ENCODE measurements at places on chromosomes 4 and X.

DNA sequence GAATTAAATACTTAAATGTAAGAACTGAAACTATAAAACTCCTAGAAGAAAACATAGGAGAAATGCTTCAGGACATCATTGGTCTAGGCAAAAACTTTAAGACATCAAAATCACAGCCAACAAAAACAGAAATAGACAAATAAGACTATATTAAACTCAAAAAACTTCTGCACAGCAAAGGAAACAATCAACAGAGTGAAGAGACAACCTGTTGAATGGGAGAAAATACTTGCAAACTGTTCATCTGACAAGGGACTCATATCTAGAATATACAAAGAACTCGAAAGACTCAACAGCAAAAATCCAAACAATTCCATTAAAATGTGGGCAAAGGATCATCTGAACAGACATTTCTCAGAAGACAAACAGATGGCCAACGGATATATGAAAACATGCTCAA, 16.2 kb upstream of the DSPP start:
- no peak for DNase-seq

- DNase-seq: no peak
Measured at GRCh38 chrX:40644176-40644575, 3.2 kb downstream of the CXorf38 start.

DNA sequence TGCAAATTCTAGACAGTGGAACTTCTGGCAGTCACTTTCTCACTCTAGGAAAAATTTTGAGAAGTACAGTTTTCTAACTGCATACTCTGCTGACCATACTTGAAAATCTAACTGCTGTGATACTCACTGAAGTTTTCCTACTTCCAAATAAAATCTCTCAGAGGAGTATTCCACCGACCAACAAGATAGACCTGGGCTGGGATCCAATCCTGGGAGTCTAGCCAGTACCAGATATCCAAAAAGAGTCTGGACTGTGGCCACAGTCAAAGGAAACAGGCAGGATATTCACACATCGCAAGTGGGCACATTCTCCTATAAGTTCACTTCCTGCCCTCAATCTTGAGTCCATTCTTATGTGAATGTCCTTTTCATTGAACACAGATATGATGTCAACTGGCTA, 1138.7 kb upstream of the PCDH7 start:
- DNase-seq: no peak

DNA sequence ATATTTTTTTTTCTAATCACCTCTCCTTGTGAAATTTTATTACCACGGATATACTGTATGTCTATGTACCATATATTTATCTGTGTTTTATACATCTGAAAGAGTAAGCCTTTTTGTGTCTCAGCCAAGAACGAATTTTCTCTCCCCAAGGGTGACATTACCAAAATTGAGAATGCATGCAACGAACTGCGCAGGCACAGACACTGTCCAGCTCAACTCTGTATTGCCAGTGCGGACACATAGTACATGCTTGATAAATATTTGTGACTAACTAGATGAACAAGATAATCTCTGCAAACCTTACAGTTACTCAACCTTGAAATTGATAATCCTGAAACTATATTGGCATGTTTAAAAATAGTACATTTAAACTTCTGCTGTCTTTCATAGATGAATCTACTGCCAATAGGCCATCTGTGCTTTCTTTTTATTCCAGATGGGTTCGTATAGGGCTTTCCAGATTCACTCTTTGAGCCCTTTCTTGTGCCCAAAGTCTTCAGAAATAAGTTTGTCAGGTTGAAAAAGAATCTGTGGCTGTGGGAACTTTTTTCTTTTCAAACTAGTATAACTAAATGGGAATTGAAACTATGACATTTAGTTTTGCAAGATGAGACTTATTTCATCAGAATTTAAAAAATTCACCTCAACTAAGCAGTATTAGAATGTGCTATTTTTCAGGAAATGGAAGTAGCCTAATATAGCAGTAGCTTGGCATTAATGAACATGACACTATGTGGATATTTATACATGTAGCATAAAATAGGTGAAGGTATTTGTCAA, 38.9 kb downstream of the DTHD1 start:
- DNase-seq: no peak

- no peak for DNase-seq
Measured at GRCh38 chrX:123138473-123138872, 45.6 kb upstream of the GRIA3 start.

DNA sequence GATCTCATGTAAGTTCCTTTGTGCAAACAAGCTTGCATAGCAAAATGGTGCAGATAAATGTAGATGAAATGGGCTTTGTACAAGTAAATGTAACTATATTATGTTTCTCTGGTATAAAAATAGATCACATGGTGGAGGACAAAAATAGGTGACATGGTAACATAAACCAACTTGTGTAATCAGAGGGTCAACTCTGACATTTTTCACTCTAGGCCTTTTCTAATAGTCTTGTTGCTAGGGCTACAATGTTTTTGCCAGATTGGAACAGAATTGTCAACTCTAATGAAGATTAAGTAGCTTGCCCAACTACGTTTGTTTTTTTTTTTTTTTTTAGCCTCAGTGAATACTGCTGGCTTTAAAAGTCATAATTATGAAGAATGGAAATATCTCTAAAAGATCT, 11.5 kb downstream of the MAD2L1 start:
- DNase-seq: no peak

DNA sequence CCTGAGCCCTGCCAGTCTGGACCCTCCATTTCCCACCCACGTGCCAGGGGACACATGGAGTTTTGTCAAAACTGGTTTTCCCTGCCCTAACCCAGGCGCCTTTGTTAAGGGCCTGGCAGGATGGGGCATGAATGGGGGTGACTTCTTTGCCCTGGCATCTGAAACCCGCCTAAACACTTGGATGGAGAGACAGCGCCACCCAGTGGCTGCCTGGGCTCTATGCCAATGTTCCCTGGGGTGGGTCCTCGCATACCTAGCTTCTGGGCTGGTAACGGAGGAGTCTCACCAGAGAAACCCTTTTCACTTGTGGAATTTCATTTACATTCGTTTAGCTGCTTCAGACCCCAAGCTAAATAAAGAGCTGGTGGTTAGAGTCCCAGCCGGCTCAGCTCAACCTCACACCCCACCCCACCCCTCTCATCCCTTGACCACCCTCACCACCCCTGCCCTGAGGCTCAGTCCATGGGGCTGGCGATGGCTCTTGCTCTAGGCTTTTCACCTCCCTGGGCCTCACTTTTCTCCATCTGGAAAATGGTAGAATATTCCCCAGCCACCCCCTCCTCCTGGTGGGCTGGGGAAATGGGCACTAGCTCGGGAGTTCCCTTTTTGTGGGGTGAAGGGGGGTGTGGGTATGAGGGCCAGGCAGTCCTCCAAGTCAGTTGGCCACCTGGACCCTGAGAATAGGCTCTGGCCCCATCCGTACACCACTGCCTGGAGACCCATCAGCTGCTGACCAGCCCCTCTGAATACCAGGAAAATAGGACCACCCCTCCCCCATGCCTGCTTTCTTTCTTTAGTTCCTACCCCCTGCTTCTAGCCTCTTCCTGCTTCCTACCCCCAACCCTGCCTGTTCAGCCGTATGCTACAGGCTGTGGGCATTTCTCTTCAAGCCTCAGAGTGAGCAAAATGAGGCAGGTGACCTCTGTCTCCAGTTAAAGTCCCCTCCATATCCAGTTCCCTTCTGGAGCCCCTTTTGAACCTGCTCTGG, 57.1 kb upstream of the PJA1 start:
- DNase-seq: peak; percentile 51

DNA sequence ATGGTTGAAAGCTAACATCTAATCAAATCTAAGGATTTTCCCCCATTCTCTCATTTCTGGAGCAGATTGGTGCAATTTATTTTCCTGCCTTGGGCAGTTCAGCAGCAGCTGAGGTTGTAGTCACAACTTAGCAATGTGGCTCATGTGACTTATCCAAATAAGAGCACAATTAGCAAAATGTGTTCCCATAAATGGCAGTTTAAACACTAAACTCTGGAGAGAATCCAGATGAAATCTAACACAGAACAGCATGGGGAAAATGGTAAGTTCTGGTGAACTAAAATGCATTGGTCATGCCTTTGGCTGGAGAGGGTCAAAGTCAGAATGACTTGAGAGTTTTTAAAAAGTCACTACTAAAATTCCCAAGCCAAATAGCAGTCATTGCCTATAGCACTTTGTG, 422.6 kb upstream of the DIPK2B start:
- DNase-seq: no peak

GRCh38 chr4:174284487-174284886, 776 bp downstream of the CEP44 start:
- no peak for DNase-seq

DNA sequence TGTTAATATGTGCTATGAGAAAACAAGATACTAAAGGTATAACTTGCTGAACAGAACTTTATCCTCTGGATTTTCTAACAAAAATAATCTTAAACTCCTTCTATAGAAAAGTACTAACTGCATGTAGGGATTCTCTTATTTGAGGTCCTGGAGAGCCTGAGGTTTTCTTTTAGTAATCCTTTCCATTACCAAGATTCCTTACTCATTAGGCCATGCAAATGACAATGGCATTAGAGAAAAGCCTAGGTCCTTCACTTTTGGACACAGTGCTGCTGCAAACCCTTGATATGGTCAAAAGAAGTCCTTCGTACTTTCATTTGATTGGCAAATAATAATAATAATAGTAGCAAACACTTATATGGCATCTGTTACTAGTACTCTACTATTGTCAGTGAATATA, 3.2 kb downstream of the MMRN1 start:
- no peak for DNase-seq

- DNase-seq: no peak
Measured at GRCh38 chr4:151197247-151197646, 79.7 kb upstream of the PRSS48 start.

GRCh38 chr4:155617296-155617695, 49.4 kb upstream of the GUCY1A1 start:
- no peak for DNase-seq

DNA sequence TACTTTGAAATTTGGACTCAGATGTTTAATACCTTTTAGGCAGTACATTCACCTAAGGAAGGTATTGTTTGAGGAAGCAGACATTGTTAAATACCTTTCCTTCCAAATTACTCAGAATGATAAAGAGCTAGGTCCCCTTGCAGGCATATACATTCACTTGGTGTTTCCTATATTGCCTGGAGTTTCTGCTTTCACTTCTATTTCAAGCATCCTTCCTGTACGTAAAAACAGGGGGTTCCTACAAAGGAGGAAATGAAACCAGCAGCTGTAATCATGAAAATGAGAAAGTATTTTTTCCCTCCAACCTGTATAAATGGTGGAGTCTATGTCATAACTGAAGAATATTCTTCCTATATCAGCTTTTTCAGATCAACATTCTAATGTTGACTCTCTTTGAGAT, 90.4 kb upstream of the RASGEF1B start:
- peak; percentile 14 for DNase-seq

GRCh38 chr4:98473046-98473445, 185.4 kb downstream of the TSPAN5 start:
- DNase-seq: no peak

GRCh38 chrX:21932292-21933002, 8.1 kb upstream of the SMS start:
- no peak for DNase-seq

GRCh38 chrX:118498351-118498750, 2.7 kb downstream of the DOCK11 start:
- DNase-seq: no peak

GRCh38 chr4:138894709-138895108, 120.9 kb upstream of the NOCT start:
- DNase-seq: no peak

DNA sequence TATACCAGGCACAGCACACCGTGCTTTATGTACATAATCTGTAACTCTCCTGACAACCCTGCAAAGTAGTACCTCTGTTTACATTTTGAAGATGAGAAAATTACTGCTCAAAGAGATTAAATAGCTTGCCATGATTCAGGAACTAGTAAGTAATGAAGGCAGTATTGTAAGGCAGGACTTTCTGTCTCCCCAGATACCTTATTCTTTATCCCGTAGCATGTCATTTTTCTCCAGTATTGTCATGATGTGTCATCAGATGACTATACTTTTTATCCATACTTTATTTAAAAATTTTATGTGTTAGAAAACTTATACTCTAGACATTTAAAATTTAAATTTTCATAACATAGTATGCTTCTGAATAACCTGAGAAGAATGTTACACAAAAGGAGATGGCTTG, 188.3 kb upstream of the NUDT6 start:
- no peak for DNase-seq

DNA sequence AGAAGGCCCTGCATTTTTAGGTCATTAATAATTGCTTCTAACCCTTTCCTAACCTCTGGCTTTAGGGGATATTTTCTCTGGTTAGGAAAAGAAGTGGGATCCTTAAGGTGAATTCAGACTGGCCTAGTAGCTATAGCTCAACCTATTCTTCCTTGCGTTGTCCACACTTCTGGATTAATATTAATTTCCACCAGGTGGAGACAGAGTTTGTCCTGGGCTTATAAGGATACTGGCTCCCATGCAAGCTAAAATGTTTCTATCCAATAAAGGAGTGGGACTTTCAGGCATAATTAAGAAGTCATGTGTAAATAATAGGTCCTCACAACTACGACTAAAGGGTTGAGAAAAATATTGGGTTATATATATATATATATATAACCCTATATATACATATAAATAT, 860.0 kb upstream of the POU3F4 start:
- DNase-seq: no peak

DNA sequence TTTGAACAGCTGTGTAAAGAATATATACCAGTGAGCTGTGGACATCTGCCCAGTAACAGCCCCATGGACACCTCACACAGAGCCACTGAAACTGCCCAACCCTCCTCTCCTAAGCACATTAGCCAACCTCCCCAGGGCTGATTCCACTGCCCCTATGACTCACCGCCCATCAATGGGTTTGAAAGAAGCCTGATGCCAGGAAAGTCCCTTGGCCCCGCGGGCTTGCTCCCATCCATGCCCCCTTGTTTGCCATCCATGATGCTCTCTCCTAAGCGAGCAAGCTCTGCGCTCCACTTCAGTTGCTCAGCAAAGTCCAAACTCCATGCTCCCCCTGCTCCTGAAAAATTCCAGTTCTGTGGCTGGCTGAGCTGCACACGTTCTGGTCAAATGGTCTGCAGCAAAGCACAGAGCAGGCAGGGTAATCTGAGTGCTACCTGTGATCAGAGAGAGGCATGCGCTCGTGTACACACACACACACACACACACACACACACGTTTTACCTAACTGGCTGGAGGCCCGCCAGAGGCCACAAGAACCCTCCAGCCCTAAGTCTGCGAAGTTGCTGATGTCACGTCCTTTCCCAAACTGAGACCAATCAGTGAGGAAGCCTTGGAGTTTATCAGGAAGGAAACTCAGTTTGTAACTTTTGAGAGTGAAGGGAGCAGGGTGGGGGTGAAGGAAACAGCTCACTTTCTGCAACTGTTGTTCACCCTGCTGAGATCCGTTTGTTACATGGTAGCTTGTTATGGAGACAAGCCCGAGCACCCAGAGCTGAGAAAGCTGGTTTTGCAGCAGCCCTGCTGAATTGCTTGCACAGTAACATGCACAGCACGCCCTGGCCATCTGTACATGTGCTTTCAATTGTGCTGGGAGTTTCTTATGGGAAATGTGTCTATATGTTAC, at the start of gene ASB9:
Gene ASB9 (minus strand): TSS at position 466 of the 904 bp plus-strand sequence. CDS start 209 bp downstream, at position 257.
- no peak for DNase-seq

Data from GM12891 (cell line).